ENCODE measurements at places on chromosomes 12 and 14.

- DNase-seq = no peak
Measured at GRCh38 chr12:27488479-27488878, 35.5 kb upstream of the PPFIBP1 start.

GRCh38 chr14:22678221-22678620 lies 34.1 kb upstream of the OR6J1 start:
- no peak for DNase-seq

DNA sequence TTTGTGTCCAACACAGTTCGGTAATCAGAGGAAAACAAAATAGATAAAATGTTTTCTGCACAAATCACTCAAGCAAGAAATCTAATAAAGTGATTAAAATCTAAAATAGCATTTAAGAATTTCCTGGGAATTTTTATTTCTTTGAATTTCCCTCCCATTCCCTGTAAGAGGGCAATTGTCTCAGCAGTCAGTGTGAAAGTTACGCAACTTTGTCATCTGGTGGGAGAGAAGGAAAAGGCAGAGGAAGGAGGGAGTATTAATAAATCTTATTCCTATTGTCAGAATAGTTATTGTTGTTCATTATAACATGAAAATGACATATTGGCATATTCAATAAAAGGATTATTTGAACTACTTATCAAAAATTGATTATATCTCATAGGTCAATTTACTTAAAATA lies 464.9 kb downstream of the PRKD1 start:
- no peak for DNase-seq

GRCh38 chr12:120262852-120263747 lies 2.4 kb downstream of the PXN start:
- no peak for DNase-seq

GRCh38 chr14:72573725-72574417 lies 320.0 kb downstream of the DPF3 start:
- no peak for DNase-seq

DNA sequence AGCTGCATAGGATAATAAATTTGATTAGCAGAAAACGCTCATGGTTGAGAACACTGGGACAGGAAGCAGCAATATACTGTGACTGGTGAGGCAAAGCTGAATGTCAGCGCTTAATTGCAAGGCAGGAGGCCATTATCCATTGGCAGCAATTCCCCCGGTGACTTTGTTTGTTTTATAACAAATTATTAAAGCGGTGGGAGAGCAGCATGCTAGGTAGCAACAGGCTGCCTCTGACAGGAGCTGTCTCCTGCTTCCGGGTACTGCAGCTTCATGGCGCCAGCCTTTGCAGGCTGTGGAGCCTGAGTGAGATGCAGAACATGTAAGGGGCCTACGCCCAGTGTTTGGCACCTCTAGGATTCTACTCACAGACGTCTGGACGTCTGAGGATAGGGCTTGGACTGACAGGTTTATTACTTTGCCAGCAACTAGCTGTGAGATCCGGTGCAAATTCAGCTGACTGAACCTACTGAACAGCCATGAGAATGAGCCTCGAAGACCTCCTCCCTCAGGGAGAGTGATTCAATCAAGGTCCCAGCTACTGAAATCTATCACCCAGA lies 82.1 kb upstream of the SSTR1 start:
- DNase-seq = no peak

DNA sequence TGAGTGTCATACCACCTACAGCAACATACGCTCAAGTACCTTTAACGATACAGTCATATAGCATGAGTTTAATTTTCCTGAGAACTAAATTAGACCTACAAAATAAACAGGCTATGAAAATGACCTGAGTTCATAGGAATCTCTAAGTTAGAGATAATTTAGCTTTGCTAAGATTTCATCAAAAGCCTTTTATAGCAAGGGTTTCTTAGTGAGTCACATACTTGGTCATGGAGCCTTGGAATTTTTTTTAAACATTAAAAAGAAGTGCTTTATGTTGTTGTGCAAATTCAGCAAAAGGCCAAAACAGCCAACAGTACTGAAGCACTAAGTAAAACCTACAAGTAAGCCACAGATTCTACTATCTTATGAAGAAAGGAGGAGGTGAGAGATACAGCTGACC lies 93.6 kb upstream of the FERMT2 start:
- DNase-seq = no peak

GRCh38 chr14:103091041-103091882 lies 3.3 kb upstream of the EXOC3L4 start:
- no peak for DNase-seq

GRCh38 chr12:103387385-103387784 lies 108.4 kb downstream of the C12orf42 start:
- no peak for DNase-seq

DNA sequence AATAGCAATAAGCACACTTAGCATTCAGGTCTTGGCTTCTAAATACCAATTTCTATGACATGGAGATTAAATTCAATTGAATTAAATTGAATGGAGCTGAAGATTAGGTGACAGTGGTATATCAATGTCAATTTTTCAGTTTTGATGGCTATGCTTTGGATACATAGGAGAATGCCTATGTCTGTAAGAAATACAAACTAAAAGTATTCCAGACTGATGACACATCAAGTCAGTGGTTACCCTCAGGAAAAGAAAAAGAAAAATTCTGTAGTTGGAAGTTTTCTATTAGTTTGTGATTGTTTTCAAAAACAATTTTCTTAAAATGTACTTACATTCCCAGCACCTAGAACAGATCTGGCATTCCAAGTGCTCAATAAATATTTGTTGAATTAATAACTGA lies 4.9 kb upstream of the DCAF4 start:
- no peak for DNase-seq

- no peak for DNase-seq
Measured at GRCh38 chr14:101593411-101594238, 32.3 kb downstream of the DIO3 start.

GRCh38 chr12:102955926-102956737 lies 1.3 kb upstream of the ASCL1 start:
- DNase-seq = no peak

DNA sequence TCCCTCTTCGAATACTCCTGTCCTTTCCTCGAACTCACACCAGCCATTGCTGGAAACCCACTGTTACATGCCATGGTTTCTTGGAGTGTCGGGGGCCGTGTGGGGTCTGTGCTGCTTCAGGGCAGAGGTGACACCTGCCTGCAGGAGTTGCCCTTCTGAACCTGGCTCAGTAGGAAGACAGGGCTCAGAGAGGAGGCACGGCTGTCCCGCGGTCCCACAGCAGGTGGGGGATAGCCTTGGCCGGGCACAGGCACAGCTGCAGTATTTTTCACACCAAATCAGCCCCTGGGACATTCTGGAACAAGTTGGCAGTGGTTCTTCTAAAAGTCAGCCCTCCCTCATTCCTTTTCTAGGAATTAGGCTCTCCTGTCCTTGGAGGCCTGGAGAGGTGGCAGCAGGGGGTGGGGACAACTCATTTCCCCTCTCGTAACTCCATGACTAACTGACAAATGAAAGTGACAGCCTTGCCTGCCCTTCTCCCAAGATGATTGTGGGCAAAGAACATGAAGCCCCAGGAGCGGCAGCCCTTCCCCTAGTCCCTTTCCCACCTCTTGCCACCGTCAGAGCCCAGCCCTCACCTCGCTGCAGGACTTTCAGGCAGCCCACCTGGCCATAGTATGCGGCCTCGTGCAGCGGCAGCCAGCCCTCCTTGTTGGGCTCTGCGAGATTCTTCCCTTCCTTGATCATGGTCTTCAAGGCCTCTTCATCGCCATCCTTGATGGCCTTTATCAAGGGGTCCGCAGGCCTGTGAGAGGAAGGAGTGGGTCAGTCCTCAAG lies 22.4 kb downstream of the ASB2 start:
- no peak for DNase-seq

DNA sequence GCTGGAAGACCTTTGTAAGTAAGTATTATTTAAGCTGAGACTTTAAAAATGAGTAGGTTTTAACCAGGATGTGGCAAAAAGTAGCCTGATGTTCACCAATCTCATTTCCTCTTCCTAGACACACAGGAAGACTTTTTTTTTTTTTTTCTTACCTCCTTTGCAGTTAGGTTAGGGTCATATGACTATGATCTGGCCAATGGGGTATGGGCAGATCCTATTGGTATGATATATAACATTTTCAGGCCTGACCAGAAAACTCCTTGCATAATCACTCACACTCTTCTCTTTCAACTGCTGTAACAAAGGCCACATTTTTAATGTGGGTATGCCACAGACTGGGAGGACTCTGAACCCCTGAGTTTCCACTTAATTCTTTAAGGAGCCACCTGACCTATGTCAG lies 2.7 kb upstream of the RPS6KA5 start:
- no peak for DNase-seq

DNA sequence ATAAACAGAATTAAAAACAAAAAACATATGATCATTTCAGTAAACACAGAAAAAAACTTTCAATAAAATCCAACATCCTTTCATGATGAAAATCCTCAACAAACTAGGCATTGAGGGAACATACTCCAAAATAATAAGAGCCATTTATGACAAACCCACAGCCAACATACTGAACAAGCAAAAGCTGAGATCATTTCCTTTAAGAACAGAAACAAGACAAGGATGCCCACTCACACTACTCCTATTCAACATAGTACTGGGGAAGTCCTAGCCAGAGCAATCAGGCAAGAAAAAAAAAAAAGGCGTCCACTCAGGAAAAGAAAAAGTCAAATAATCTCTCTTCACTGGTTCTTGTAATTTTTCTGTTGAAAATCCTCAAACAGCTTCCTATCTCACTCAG lies 30.1 kb downstream of the MRPL42 start:
- DNase-seq = no peak

GRCh38 chr12:92393504-92393903 lies 247.9 kb upstream of the BTG1 start:
- DNase-seq = no peak

GRCh38 chr12:32305163-32305562 lies 94.2 kb upstream of the FGD4 start:
- no peak for DNase-seq

- DNase-seq = no peak
Measured at GRCh38 chr12:46981622-46982021, 97.8 kb upstream of the PCED1B start.

GRCh38 chr14:99132821-99133635 lies 139.0 kb downstream of the BCL11B start:
- no peak for DNase-seq

DNA sequence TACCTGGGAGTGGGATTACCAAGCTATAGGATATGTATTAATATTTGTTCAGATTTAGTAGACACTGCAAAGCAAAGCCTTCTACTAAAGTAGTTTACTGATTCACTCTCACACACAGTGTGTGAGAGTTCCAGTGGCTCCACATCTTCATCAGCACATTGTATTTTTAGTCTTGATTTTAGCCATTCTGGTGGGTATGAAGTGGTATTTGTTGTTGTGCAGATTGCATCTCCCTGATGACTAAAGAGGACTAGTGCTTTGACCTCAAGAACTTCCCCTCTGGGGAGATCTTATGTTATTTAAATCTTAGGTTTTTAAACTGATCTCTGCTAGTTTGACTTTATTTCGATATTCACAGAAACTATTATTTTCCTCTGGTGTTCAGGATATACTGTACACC lies 479.7 kb upstream of the RGS6 start:
- no peak for DNase-seq

- DNase-seq = no peak
Measured at GRCh38 chr12:27524839-27525753, 1.1 kb downstream of the PPFIBP1 start.

GRCh38 chr12:49866859-49867569 lies 24.1 kb upstream of the BCDIN3D start:
- DNase-seq = peak; percentile 26

DNA sequence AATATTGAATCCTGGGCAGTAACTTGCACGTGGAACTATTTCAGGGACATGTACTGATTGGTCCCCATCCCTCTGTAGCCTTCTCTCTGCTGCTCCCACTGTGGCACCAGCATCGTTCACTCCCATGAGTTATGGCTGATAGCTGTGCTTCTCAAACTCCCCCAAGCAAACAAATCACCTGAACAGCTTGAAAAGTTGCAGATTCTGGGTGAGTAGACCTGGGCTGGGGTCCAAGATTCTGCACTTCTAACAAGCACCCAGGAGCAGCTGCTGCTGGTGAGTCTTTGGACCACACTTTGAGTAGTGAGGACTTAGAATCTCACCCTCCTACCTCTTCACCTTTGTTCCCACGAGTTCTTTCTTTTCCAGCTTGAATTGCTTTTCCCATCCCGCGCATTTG lies 49.4 kb upstream of the ZFP36L1 start:
- no peak for DNase-seq

DNA sequence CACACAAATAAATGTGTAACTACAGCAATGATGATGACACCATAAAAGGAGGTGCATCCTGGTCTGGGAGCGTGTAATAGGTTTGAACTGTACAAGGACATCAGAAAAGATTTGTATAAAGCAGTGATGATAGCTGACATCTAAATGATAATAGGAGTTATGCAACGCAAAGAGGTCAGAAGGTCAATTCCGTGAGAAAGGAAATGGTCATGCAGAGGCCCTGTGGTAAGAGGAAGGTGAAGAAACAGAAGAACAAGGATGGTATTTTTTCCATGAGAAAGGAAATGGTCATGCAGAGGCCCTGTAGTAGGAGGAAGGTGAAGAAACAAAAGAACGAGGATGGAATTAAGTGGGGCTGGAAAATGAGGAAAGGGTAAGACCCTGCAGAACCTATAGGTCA lies 106.7 kb upstream of the TMPO start:
- no peak for DNase-seq

GRCh38 chr14:106666341-106666740 lies 1140.0 kb downstream of the TMEM121 start:
- DNase-seq = no peak

DNA sequence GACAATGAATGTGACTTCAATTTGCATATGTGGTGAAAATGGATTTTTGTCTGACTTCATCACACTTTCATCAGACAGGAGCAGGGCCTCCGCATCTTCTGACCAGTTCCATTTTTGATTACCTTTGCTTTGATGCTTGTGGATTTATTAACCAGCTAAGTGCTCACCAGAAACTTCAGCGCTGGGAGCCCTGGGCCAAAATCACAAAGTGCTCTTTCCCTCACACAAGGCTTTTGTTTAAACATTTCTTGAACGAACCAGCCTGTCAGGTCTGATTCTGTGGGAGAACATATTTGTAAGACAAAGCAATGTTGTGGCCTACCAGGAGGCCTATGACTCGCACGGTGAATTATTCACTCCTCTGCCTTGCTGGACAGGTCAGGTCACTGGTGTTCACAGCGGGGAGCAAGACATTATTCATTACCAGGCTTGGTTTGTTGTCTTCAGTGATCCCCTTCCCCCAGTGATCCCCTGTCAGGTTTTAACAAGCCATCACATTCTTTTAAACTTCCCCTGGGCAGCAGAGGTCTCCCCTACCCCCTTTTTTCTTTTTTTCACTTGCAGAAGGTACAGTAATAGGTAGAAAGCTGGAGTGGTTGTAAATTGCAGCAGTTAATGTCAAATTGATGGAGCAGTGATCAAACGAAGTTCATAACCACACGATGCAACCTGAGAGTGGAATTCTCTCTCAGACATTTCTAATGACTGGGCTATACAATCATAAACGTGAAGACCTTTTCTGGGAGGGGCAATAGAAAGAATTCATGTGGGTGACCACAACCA lies 167.5 kb upstream of the PRICKLE1 start:
- peak; percentile 58 for DNase-seq

GRCh38 chr12:14975457-14975856 lies 2.6 kb downstream of the PDE6H start:
- DNase-seq = no peak
